T-cell (primary cell): ENCODE measurements at places on chromosomes 2 and 18. TPM values are rescaled to one million over a fixed set of nuclear protein-coding genes. Genes with fewer than 3 reads are reported as not detected.

- DNase-seq, result no peak
- no peak overlapping the region for H3K27ac ChIP-seq
- peaks cover 2% of the 10 kb centered on the region for H3K27me3 ChIP-seq
- H3K4me3 ChIP-seq, result no peak overlapping the region
- H3K4me1 ChIP-seq, result no peaks in the 10 kb centered on the region
Measured at GRCh38 chr2:37767959-37768925, 96.8 kb upstream of the CDC42EP3 start.

- H3K4me1 ChIP-seq, result no peaks in the 10 kb centered on the region
- H3K4me3 ChIP-seq, result no peak overlapping the region
- no peaks in the 10 kb centered on the region for H3K27me3 ChIP-seq
- no peaks in the 10 kb centered on the region for H3K36me3 ChIP-seq
- H3K27ac ChIP-seq, result no peak overlapping the region
- no peak for DNase-seq
Measured at GRCh38 chr18:50630895-50631294, 71.0 kb downstream of the MAPK4 start.

GRCh38 chr2:212935752-212936151 is 215.7 kb downstream of the IKZF2 start:
- H3K36me3 ChIP-seq, result peaks cover 12% of the 10 kb centered on the region
- H3K4me3 ChIP-seq, result no peak overlapping the region
- DNase-seq, result no peak
- H3K27me3 ChIP-seq, result no peaks in the 10 kb centered on the region
- peaks cover 5% of the 10 kb centered on the region for H3K4me1 ChIP-seq

- H3K27me3 ChIP-seq, result no peaks in the 10 kb centered on the region
- H3K4me3 ChIP-seq, result no peak overlapping the region
- H3K36me3 ChIP-seq, result no peaks in the 10 kb centered on the region
- DNase-seq, result no peak
- peaks cover under 1% of the 10 kb centered on the region for H3K4me1 ChIP-seq
Measured at GRCh38 chr2:181886192-181886591, 5.3 kb upstream of the ITPRID2 start.

DNA sequence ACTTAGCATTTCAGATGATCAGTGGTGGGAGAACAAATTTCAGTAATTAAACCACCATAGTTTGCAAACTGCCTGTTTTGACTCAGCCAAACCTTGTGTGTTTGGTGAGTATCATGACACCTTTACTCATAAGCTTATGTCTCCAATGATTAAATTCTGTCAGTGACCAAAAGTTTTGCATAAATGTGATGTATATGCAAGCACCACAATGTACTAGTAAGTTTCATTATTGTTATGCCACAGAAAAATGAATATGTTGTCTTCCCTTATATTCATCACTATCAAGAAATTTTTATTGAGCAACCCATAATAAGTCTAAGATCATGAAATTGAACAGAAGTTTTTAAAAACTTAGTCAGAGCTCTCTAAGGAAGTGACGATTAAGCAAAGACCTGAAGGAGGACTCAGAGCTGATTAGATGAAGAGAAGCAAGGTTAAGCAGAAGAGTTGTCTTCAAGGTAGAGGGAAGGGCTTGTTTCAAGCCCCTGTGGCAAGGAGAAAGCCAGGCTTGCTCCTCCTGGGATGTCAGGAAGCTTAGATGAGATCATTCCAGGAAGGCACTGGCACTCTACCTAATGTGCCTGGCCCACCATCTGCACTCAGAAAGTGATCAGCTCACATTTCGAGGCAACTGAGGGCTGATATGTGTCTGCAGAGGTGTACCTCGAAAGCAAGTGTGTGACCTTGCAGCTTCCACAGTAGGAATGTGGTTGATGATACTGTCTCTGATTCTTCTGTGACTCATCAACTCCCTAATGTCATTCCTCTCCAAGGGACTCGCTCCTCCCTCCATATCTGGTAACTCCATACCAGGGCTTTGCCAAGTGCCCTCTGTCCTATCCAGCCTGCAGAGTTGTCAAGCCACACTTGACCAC is 54.7 kb downstream of the KCTD18 start:
- H3K27ac ChIP-seq, result no peak overlapping the region
- DNase-seq, result no peak
- no peak overlapping the region for H3K4me3 ChIP-seq
- H3K36me3 ChIP-seq, result no peaks in the 10 kb centered on the region
- no peaks in the 10 kb centered on the region for H3K27me3 ChIP-seq

GRCh38 chr2:120538691-120539423 is 192.9 kb downstream of the INHBB start:
- H3K27me3 ChIP-seq, result no peaks in the 10 kb centered on the region
- no peak overlapping the region for H3K4me3 ChIP-seq
- no peak overlapping the region for H3K27ac ChIP-seq
- DNase-seq, result no peak

Gene ERBB4
- total RNA-seq, result not detected

Gene CRYBA2
- not detected for total RNA-seq

Gene SNED1
- 82.5 TPM for total RNA-seq
